ENCODE measurements at places on chromosomes 4 and X. TPM values are rescaled to one million over a fixed set of nuclear protein-coding genes. Genes with fewer than 3 reads are reported as not detected.
A peak's percentile ranks its signal among the peaks of the same experiment; 100 is the strongest.

Gene EXOC1L
- total RNA-seq: not detected

Gene SLC9A7
- 14.1 TPM for total RNA-seq

Gene PABPC5
- total RNA-seq: 7.4 TPM

Gene CTSO
- 7.6 TPM for total RNA-seq

Gene PAGE5
- total RNA-seq: not detected

- H3K27ac ChIP-seq: no peak overlapping the region
- H3K36me3 ChIP-seq: no peaks in the 10 kb centered on the region
- H3K4me1 ChIP-seq: peaks cover 26% of the 10 kb centered on the region
- no peak for DNase-seq
Measured at GRCh38 chr4:133621628-133622027, 472.5 kb downstream of the PCDH10 start.

GRCh38 chr4:51890760-51891159, 47.8 kb downstream of the DCUN1D4 start:
- H3K27ac ChIP-seq: no peak overlapping the region
- no peaks in the 10 kb centered on the region for H3K27me3 ChIP-seq
- H3K4me1 ChIP-seq: no peaks in the 10 kb centered on the region
- DNase-seq: no peak
- peaks cover 23% of the 10 kb centered on the region for H3K36me3 ChIP-seq

DNA sequence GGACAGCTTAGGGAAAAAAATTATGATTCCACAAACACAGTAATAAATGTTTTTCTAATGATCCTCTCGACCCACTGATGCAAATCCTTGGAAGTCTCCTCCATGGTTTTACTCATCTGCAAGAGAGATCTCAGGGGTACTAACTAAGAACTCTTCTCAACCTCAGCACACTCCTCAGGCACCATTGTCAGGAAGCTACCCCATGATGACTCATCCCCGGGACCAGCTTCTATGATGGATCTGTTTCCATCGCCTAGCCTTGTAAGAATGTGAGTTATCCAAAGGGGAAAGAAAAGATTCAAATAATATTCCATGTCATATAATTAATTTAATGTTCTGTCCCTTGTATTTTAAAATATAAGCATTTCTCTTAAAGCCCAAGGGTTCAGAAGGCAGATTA, 816.1 kb upstream of the IGFBP7 start:
- no peak for DNase-seq
- no peak overlapping the region for H3K27ac ChIP-seq

DNA sequence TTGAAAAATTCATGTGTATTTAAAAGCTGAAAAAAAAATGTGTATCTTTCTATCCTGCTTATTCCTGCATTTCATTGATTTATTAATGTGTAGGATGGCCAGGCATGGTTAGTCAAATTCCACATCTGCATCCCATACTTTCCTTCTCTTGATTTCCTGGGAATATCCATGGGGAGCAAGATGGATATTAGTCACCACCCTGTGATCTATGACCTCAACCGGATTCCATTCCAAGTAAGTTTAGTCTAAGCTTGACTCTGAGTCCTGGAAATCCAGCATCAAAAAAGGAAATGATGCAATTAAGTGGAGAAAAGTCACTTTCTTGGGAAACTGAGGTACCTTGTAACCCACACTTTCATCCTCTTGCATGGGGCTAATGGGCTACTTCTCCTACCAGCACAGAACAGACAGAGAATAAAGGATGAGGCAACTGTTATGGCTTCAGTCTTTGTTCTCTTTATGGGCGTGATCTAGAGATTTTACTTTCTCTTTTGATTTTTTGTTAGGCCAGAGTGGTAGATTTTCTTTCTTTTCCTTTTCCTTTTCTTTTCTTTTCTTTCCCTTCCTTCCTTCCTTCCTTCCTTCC, 17.1 kb upstream of the BEX4 start:
- no peak overlapping the region for H3K27ac ChIP-seq
- H3K4me3 ChIP-seq: no peak overlapping the region
- no peak for DNase-seq
- no peaks in the 10 kb centered on the region for H3K4me1 ChIP-seq

GRCh38 chrX:10636851-10637250, 16.5 kb upstream of the MID1 start:
- H3K4me3 ChIP-seq: no peak overlapping the region
- DNase-seq: no peak
- peaks cover 9% of the 10 kb centered on the region for H3K36me3 ChIP-seq
- H3K4me1 ChIP-seq: peaks cover 30% of the 10 kb centered on the region

GRCh38 chr4:74098427-74098994, 484 bp downstream of the CXCL2 start:
- peak overlapping the region; percentile 74 for H3K4me3 ChIP-seq
- peaks cover 10% of the 10 kb centered on the region for H3K27me3 ChIP-seq
- peaks cover 12% of the 10 kb centered on the region for H3K4me1 ChIP-seq
- H3K27ac ChIP-seq: no peak overlapping the region
- DNase-seq: no peak
- no peaks in the 10 kb centered on the region for H3K36me3 ChIP-seq

GRCh38 chr4:139973015-139973414, 181.0 kb downstream of the MAML3 start:
- no peaks in the 10 kb centered on the region for H3K27me3 ChIP-seq
- peaks cover 27% of the 10 kb centered on the region for H3K4me1 ChIP-seq
- DNase-seq: no peak
- H3K27ac ChIP-seq: no peak overlapping the region
- no peak overlapping the region for H3K4me3 ChIP-seq

- no peaks in the 10 kb centered on the region for H3K27me3 ChIP-seq
- peaks cover 6% of the 10 kb centered on the region for H3K4me1 ChIP-seq
- no peak overlapping the region for H3K4me3 ChIP-seq
- H3K27ac ChIP-seq: no peak overlapping the region
Measured at GRCh38 chr4:152690706-152691651, 11.2 kb upstream of the TMEM154 start.

DNA sequence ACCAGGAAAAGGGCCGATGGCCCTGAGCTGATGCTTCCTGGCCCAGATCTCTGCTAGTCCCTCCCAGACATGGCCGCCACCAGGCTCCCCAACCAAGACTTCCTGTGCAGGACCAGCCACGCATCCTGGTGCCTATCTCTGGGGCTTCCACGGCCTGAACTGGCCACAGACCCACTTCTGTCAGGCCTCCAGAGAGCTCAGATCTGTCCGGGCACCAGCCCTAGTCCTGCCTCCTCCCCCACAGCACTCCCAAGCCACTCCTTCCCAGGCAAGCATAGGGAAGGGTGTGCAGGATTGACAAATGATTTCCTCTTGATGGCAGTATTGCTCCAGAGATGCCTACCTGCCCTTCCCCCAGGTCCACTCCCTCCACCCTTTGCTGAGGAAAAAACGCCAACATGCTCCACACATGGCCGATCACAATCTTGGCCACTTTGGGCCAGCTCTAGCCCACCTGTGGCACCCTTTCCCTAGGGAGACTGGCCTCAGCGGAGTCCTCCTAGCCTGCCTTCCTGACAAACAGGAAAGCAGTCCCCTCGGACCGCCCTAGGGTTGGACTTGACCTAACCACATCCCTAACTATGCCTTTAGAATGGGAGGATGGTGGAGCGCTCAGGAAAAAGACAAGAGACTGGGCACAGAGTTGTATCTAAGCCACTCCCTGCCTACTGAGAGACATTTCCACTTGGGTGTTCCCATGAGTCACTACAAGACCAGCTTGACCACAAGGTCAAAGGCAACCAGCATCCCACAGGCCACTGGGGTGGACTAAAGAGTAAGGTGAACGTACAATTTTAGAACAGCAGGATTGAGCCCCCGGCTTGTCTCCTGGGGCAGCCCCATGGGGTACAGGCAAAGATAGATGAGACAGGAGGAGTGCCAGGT, 277.5 kb upstream of the AGTR2 start:
- no peak overlapping the region for H3K27ac ChIP-seq
- peaks cover 59% of the 10 kb centered on the region for H3K36me3 ChIP-seq
- no peak for DNase-seq
- no peaks in the 10 kb centered on the region for H3K4me1 ChIP-seq
- no peaks in the 10 kb centered on the region for H3K27me3 ChIP-seq
- H3K4me3 ChIP-seq: no peak overlapping the region

- H3K4me1 ChIP-seq: peaks cover 28% of the 10 kb centered on the region
- peak overlapping the region; percentile 48 for H3K27ac ChIP-seq
- DNase-seq: no peak
- peak overlapping the region; percentile 39 for H3K4me3 ChIP-seq
- H3K36me3 ChIP-seq: peaks cover 2% of the 10 kb centered on the region
Measured at GRCh38 chrX:53280331-53281320, 758 bp downstream of the IQSEC2 start.

DNA sequence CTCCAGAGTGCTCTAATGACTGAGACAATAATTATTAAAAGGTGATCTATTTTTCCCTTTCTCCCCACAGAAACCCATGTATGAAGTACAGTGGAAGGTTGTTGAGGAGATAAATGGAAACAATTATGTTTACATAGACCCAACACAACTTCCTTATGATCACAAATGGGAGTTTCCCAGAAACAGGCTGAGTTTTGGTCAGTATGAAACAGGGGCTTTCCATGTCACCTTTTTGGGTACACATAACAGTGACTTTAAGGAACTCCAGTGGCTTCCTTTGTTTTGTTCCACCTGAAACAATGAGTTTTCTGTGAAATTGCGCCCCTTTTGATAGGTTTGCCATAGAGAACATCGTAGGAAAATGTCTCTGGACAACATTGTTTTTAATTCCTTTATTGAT, 69.6 kb downstream of the KIT start:
- no peak overlapping the region for H3K27ac ChIP-seq
- H3K27me3 ChIP-seq: no peaks in the 10 kb centered on the region
- no peak overlapping the region for H3K4me3 ChIP-seq
- H3K4me1 ChIP-seq: peaks cover 4% of the 10 kb centered on the region
- DNase-seq: no peak

- no peaks in the 10 kb centered on the region for H3K36me3 ChIP-seq
- H3K4me3 ChIP-seq: no peak overlapping the region
- H3K4me1 ChIP-seq: peaks cover 45% of the 10 kb centered on the region
- no peak overlapping the region for H3K27ac ChIP-seq
Measured at GRCh38 chr4:84091266-84091665, 407.8 kb downstream of the NKX6-1 start.

- H3K27me3 ChIP-seq: no peaks in the 10 kb centered on the region
- no peaks in the 10 kb centered on the region for H3K4me1 ChIP-seq
- DNase-seq: no peak
- H3K4me3 ChIP-seq: no peak overlapping the region
- peaks cover 1% of the 10 kb centered on the region for H3K36me3 ChIP-seq
- no peak overlapping the region for H3K27ac ChIP-seq
Measured at GRCh38 chrX:21529771-21530170, 128.4 kb downstream of the KLHL34 start.

- DNase-seq: no peak
- no peaks in the 10 kb centered on the region for H3K27me3 ChIP-seq
- H3K4me3 ChIP-seq: peak overlapping the region; percentile 15
- H3K4me1 ChIP-seq: peaks cover 74% of the 10 kb centered on the region
- H3K36me3 ChIP-seq: no peaks in the 10 kb centered on the region
Measured at GRCh38 chrX:133999031-133999705, 13.8 kb upstream of the GPC3 start.

GRCh38 chr4:139241784-139242151, 38.3 kb downstream of the MGARP start:
- DNase-seq: no peak
- no peak overlapping the region for H3K4me3 ChIP-seq
- H3K27ac ChIP-seq: no peak overlapping the region
- H3K27me3 ChIP-seq: no peaks in the 10 kb centered on the region
- no peaks in the 10 kb centered on the region for H3K4me1 ChIP-seq

Measured in mesothelial cell of epicardium (in vitro differentiated cells).